ENCODE measurements at places on chromosomes 6 and 20. TPM values are rescaled to one million over a fixed set of nuclear protein-coding genes. Genes with fewer than 3 reads are reported as not detected.

Gene SPDEF
- 123 TPM for total RNA-seq

Gene JPH2
- total RNA-seq: 16.2 TPM

Gene CRISP3
- 9.2 TPM for total RNA-seq

Gene OR2J3
- total RNA-seq: not detected

Gene GRM1
- 0.16 TPM for total RNA-seq

Gene LRRN4
- not detected for total RNA-seq

Gene SMIM28
- not detected for total RNA-seq

Gene TRIM15
- total RNA-seq: not detected

Gene FILIP1
- total RNA-seq: 4.3 TPM

Gene NT5E
- 10.1 TPM for total RNA-seq

Gene CGAS
- 5.9 TPM for total RNA-seq

Gene LZTS3
- 12.1 TPM for total RNA-seq

Gene TRAM2
- 33.0 TPM for total RNA-seq

Gene NXT1
- 25.9 TPM for total RNA-seq

Gene LHFPL5
- not detected for total RNA-seq

Gene EYA4
- total RNA-seq: 0.33 TPM

Gene TBC1D32
- 26.3 TPM for total RNA-seq

Gene LINC00237
- not detected for total RNA-seq

Gene KCNS1
- not detected for total RNA-seq

Gene GPR63
- 0.16 TPM for total RNA-seq

All from breast epithelium (tissue), 4 donors.